H1 (cell line): ENCODE measurements at places on chromosomes 2 and 18. TPM values are rescaled to one million over a fixed set of nuclear protein-coding genes. Genes with fewer than 3 reads are reported as not detected.

LINC00305 gene
- total RNA-seq = not detected in 2 replicates

STAT4 gene
- total RNA-seq = 0.63 and 0.80 TPM in 2 replicates

CYP26B1 gene
- total RNA-seq = 0.36 and 0.69 TPM in 2 replicates

RNF152 gene
- 2.2 and 2.7 TPM in 2 replicates for total RNA-seq

SLC25A52 gene
- not detected in 2 replicates for total RNA-seq

RASGRP3 gene
- total RNA-seq = not detected in 2 replicates

REG1A gene
- total RNA-seq = not detected in 2 replicates

SCTR gene
- total RNA-seq = not detected in 2 replicates

MLPH gene
- total RNA-seq = 17.0 TPM in 2 replicates

G6PC2 gene
- total RNA-seq = not detected in 2 replicates

DNA sequence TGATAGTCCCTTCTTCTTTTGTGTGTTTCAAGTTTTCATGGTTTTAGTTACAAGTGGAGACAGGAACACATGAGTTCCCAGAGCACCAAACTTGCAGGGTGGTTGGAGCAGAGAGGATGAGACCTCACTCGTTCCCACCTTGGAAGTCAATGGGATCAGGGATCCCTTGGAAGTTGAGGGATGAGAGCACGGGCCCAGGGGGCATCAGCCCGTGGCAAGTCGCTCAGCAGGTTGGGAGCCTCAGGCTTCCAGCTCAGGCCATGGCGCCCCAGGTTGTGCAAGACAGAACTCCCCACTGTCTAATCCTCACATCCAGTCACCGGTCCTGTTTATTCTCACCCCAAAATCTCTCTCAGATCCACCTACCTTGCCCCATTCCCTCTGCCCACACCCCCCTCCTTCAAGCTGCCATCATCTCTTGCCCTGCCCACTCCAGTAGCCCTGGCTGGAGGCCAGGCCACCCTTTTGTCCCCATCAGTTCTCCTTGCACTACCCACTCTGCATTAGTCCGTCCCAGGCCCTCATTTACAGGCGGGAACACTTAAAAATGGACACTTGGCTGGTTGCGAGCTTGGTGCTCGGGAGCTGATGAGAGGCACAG is 37.6 kb upstream of the FOSL2 start:
- DNase-seq = no peak
- H3K36me3 ChIP-seq = no peaks in the 10 kb centered on the region
- H3K4me1 ChIP-seq = no peaks in the 10 kb centered on the region
- H3K27ac ChIP-seq = no peak overlapping the region

GRCh38 chr18:22034276-22034675 is 135.1 kb upstream of the GATA6 start:
- no peaks in the 10 kb centered on the region for H3K27me3 ChIP-seq
- H3K36me3 ChIP-seq = no peaks in the 10 kb centered on the region
- H3K4me1 ChIP-seq = no peaks in the 10 kb centered on the region
- no peak overlapping the region for H3K4me3 ChIP-seq
- no peak for DNase-seq

DNA sequence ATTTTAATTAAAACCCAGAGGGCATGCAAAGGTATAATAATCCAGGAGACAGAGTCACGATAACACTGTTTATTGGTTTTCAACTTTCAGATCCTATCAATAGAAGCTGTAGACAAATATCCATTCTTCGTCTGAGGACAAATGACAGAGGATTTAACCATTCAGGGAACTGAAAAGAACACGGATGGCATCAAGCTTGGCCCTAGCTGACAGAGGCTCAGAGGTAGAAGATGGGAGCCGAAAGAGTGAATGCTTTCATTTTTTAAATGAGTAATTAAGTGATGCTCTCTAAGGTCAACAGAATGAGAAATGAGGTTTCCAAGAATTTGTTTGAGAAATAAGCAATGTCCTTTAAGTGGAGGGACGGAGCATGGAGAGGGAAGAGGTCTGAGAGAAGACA is 62.1 kb downstream of the BCL2 start:
- H3K36me3 ChIP-seq = no peaks in the 10 kb centered on the region
- H3K27me3 ChIP-seq = no peaks in the 10 kb centered on the region
- H3K4me1 ChIP-seq = no peaks in the 10 kb centered on the region
- DNase-seq = no peak
- no peak overlapping the region for H3K27ac ChIP-seq

- peaks cover 14% of the 10 kb centered on the region for H3K4me1 ChIP-seq
Measured at GRCh38 chr18:62323483-62324180, 1.5 kb upstream of the TNFRSF11A start.

- H3K27ac ChIP-seq = no peak overlapping the region
- no peaks in the 10 kb centered on the region for H3K27me3 ChIP-seq
- H3K36me3 ChIP-seq = no peaks in the 10 kb centered on the region
Measured at GRCh38 chr18:27423581-27423980, 238.5 kb upstream of the CHST9 start.

GRCh38 chr2:240868286-240869108 is at the start of gene AGXT:
Gene AGXT (plus strand): TSS chr2:240868824. CDS start chr2:240868866, 42 bp downstream.
- DNase-seq = no peak
- no peak within 1 kb of the TSS for H3K27ac ChIP-seq
- no peaks in the 10 kb centered on the region for H3K4me1 ChIP-seq
- no peaks in the 10 kb centered on the region for H3K36me3 ChIP-seq
- no peak within 1 kb of the TSS for H3K4me3 ChIP-seq

GRCh38 chr2:224146356-224147160 is 107.5 kb upstream of the SERPINE2 start:
- H3K4me3 ChIP-seq = no peak overlapping the region
- no peak overlapping the region for H3K27ac ChIP-seq
- no peaks in the 10 kb centered on the region for H3K36me3 ChIP-seq
- no peaks in the 10 kb centered on the region for H3K27me3 ChIP-seq
- no peak for DNase-seq
- no peaks in the 10 kb centered on the region for H3K4me1 ChIP-seq

- H3K27me3 ChIP-seq = no peaks in the 10 kb centered on the region
- H3K27ac ChIP-seq = no peak overlapping the region
- H3K4me1 ChIP-seq = no peaks in the 10 kb centered on the region
- no peak overlapping the region for H3K4me3 ChIP-seq
Measured at GRCh38 chr2:10495311-10495987, 47.3 kb upstream of the ODC1 start.

- no peak overlapping the region for H3K27ac ChIP-seq
- no peak for DNase-seq
- no peaks in the 10 kb centered on the region for H3K36me3 ChIP-seq
- no peak overlapping the region for H3K4me3 ChIP-seq
- no peaks in the 10 kb centered on the region for H3K4me1 ChIP-seq
- no peaks in the 10 kb centered on the region for H3K27me3 ChIP-seq
Measured at GRCh38 chr2:95539290-95539689, 52.5 kb upstream of the TRIM43 start.

GRCh38 chr18:32349728-32350395 is 120.8 kb downstream of the GAREM1 start:
- H3K4me3 ChIP-seq = no peak overlapping the region
- no peak for DNase-seq
- no peaks in the 10 kb centered on the region for H3K27me3 ChIP-seq

- no peak overlapping the region for H3K27ac ChIP-seq
- no peaks in the 10 kb centered on the region for H3K27me3 ChIP-seq
- no peaks in the 10 kb centered on the region for H3K36me3 ChIP-seq
- no peak overlapping the region for H3K4me3 ChIP-seq
- no peak for DNase-seq
Measured at GRCh38 chr2:156625360-156626170, 189.4 kb downstream of the GPD2 start.

- no peak for DNase-seq
- H3K27me3 ChIP-seq = no peaks in the 10 kb centered on the region
- no peaks in the 10 kb centered on the region for H3K36me3 ChIP-seq
- no peak overlapping the region for H3K4me3 ChIP-seq
- no peak overlapping the region for H3K27ac ChIP-seq
Measured at GRCh38 chr2:168184681-168185513, 62.5 kb downstream of the STK39 start.

DNA sequence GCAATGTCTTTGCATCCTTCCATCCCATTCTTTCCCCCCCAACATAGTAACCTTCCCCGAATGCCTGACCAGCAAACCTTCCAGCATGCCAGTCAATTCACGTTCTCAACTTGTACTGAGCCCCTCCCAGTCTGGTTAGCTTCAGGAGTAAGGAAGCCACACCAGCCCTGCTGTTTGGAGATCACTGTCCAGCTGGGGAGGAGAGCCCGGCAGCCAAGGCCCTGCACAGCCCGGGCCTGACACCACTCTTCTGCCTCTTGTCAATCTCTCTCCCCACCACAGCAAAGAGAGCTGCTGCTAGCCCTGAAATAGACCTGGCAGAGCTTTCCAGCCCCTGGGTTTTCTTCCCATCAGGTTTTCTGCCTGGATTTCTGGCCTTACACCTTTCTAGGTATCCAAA is 185.8 kb upstream of the ID2 start:
- H3K27ac ChIP-seq = no peak overlapping the region
- H3K4me3 ChIP-seq = no peak overlapping the region
- no peak for DNase-seq

- no peak overlapping the region for H3K4me3 ChIP-seq
- no peaks in the 10 kb centered on the region for H3K27me3 ChIP-seq
- H3K36me3 ChIP-seq = no peaks in the 10 kb centered on the region
Measured at GRCh38 chr2:20391951-20392699, 41.5 kb upstream of the PUM2 start.

- H3K27me3 ChIP-seq = no peaks in the 10 kb centered on the region
- no peak for DNase-seq
- H3K36me3 ChIP-seq = peaks cover under 1% of the 10 kb centered on the region; the same call in 1 of the 2 replicates
- H3K4me3 ChIP-seq = no peak overlapping the region
Measured at GRCh38 chr2:85012855-85013254, 41.9 kb downstream of the KCMF1 start.

GRCh38 chr2:236768393-236769140 is 198.9 kb downstream of the ACKR3 start:
- H3K36me3 ChIP-seq = no peaks in the 10 kb centered on the region
- H3K27ac ChIP-seq = no peak overlapping the region
- H3K27me3 ChIP-seq = no peaks in the 10 kb centered on the region
- H3K4me1 ChIP-seq = no peaks in the 10 kb centered on the region; the same call in 1 of the 2 replicates
- DNase-seq = no peak

GRCh38 chr2:233501198-233502076 is 65.1 kb downstream of the USP40 start:
- H3K36me3 ChIP-seq = no peaks in the 10 kb centered on the region
- no peak overlapping the region for H3K27ac ChIP-seq
- no peaks in the 10 kb centered on the region for H3K4me1 ChIP-seq
- no peak overlapping the region for H3K4me3 ChIP-seq
- H3K27me3 ChIP-seq = no peaks in the 10 kb centered on the region
- DNase-seq = no peak

- no peaks in the 10 kb centered on the region; the same call in 1 of the 2 replicates for H3K4me1 ChIP-seq
- no peak for DNase-seq
- H3K27ac ChIP-seq = no peak overlapping the region
- H3K27me3 ChIP-seq = no peaks in the 10 kb centered on the region
- H3K4me3 ChIP-seq = no peak overlapping the region
- H3K36me3 ChIP-seq = no peaks in the 10 kb centered on the region
Measured at GRCh38 chr2:158509928-158510797, 53.4 kb downstream of the PKP4 start.
